ENCODE measurements at places on chromosomes 7 and 10. TPM values are rescaled to one million over a fixed set of nuclear protein-coding genes. Genes with fewer than 3 reads are reported as not detected.

GPRIN2 gene
- 53.6 TPM for total RNA-seq

PLEKHS1 gene
- total RNA-seq = 4.9 TPM

COL13A1 gene
- total RNA-seq = 0.73 TPM

POLR2J2 gene
- 16.4 TPM for total RNA-seq

PDE6C gene
- not detected for total RNA-seq

MKI67 gene
- 114 TPM for total RNA-seq

IFIT1B gene
- total RNA-seq = not detected

CHST15 gene
- 23.8 TPM for total RNA-seq

FAM25A gene
- 11.4 TPM for total RNA-seq

TYW1B gene
- total RNA-seq = 3.0 TPM

SFRP5 gene
- total RNA-seq = not detected

ZPBP gene
- total RNA-seq = not detected

AS3MT gene
- 0.22 TPM for total RNA-seq

PNLIP gene
- total RNA-seq = not detected

SUN3 gene
- 0.24 TPM for total RNA-seq

TAC1 gene
- not detected for total RNA-seq

ANKRD30A gene
- not detected for total RNA-seq

FBXL13 gene
- 19.4 TPM for total RNA-seq

AKR1C4 gene
- total RNA-seq = not detected

H2BK1 gene
- not detected for total RNA-seq

CLRN3 gene
- not detected for total RNA-seq
